ENCODE measurements at places on chromosomes 2 and 18.

DNA sequence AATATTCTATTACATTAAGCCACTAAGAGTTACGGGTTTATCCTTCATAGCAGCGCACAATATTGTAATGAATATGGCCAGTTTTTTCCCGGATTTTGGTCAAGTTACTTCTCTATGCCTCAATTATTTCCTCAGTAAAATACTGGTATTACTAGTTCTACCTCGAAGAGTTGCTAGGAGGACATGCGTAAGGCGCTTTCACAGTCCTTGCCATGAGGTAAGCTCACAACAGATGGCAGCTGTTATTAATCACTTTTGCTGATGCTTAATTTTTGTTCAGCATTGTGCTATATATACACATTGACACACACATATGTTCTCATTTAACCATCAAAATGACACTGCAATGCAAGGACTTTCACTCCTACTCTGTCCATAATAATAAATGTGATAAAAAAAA lies 101.5 kb downstream of the SCG2 start:
- no peak for DNase-seq

DNA sequence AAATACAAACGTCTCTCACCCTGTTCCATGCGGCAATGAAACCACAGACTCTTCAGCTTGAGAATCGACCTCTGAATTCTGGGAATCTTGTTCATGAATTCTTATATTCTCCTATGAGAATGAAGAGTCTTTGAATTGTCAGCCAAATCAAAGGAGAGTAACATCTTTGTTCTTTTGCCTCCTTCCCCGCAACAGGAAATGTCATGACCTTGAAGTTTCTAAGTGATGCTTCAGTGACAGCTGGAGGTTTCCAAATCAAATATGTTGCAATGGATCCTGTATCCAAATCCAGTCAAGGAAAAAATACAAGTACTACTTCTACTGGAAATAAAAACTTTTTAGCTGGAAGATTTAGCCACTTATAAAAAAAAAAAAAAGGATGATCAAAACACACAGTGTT lies 21.8 kb downstream of the TNFAIP6 start:
- no peak for DNase-seq

GRCh38 chr2:239775623-239776435 lies 249.3 kb downstream of the NDUFA10 start:
- DNase-seq, result no peak

DNA sequence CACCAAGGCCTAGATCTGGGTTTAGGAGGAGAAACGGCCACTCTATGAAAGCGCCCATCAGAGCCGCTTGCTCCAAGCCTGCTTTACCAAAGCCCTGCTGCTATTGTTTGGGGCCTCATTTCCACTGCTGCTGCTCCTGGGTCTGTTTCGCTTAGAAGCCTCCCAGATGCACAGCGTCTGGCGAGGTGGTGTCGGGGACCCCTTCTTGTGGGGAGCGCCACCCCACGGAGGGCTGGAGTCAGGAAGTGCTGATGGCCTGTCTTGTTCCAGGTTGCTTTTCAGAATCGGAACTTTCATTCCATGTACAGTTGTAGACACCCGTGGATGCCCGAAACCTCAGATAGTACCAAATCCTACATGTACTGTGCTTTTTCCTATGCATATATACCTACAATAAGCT lies 204.9 kb upstream of the TWIST2 start:
- DNase-seq, result no peak

GRCh38 chr2:149747456-149747855 lies 159.9 kb upstream of the MMADHC start:
- no peak for DNase-seq

DNA sequence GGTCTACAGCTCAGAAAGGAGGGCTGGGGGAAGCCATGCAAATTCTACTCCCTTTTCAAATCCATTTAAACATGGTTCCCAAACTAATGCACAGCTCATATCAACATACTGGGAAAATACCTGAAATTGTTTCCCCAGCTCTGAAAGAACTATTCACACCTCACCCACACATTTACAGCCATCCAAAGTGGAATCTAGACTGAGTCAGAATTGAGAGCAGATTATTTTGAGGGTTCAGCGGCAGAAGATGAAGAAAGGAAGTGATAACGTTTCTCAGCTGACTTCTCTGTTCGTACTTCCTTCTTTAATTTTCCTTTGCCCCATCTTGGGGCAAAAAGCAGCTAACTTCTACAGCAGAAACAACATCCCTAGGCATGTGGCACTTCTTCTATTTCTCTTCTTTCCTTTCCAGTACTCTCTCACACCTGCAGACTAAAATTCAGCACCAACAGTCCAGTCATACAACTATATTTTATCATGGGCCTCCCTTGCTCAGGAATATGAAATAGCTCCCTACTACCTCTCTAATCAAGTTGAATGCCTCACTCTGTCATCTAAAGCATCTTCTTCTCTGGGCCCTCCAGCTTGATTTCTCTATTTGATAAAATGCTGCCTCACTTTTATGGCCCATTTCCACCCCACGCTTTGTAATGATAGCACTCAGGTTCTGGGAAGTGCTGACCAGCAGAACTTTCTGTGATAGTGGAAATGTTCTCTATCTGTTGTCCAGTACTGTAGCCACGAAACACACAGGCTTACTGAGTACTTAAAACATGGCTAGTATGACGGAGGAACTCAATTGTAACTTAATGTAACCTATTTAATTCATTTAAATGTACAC lies 35.9 kb downstream of the ARHGAP25 start:
- no peak for DNase-seq

- no peak for DNase-seq
Measured at GRCh38 chr2:181348107-181348837, 108.9 kb upstream of the ITGA4 start.

DNA sequence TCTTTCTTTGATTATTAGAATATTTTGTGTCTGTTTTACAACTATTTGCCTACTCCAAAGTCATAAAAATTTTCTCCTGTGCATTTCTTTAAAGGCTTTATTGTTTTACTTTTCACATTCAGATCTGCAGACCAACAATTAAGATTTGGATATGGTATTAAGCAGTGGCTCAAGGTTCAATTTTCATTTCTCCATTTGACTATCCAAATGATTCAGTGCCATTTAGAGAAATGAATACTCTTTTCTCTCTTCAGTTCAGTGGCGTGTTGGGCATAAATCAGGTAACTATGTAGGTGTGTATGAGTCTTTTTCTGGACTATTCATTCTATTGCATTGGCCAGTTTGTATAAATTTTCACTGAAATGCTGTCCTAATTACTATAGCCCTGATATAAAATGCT lies 57.3 kb upstream of the IL1R1 start:
- DNase-seq, result no peak

- peak; percentile 18 for DNase-seq
Measured at GRCh38 chr2:119739580-119740255, 20.0 kb upstream of the PTPN4 start.

- no peak for DNase-seq
Measured at GRCh38 chr2:196931555-196931954, 5.0 kb upstream of the PGAP1 start.

- DNase-seq, result peak; percentile 51
Measured at GRCh38 chr2:213932-214693, 49.7 kb downstream of the SH3YL1 start.

GRCh38 chr2:215780907-215781685 lies 232.3 kb downstream of the MREG start:
- no peak for DNase-seq

- no peak for DNase-seq
Measured at GRCh38 chr2:7847321-7847720, 834.5 kb upstream of the ID2 start.

- DNase-seq, result no peak
Measured at GRCh38 chr2:148957023-148957422, 81.5 kb upstream of the LYPD6B start.

- DNase-seq, result peak; percentile 21
Measured at GRCh38 chr2:207143215-207144172, 22.3 kb downstream of the KLF7 start.

DNA sequence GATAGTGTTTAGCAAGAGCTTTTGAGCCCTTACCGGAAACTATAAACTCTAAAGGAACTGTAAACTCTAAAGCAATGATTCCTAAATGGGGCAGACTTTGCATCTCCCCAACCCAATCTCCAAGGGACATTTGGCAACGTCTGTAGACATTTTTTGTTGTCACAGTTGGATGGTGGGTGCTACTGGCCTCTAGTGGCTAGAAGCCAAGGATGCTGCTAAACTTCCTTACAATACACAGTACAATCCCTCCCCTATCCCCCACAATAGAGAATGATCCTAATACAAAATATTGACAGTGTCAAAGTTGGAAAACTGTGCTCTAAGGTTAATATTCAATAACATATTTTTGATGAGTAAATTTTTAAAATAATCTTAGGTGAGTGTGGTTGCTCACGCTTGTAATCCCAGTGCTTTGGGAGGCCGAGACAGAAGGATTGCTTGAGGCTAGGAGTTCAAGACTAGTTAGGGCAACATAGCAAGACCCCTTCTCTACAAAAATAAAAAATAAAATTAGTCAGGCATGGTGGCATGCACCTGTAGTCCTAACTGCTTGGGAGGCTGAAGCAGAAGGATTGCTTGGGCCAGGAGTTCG lies 66.7 kb downstream of the PTPN4 start:
- DNase-seq, result no peak

GRCh38 chr2:191889931-191890330 lies 43.0 kb upstream of the CAVIN2 start:
- DNase-seq, result no peak

GRCh38 chr18:74395648-74396154 lies 61.4 kb downstream of the DIPK1C start:
- no peak for DNase-seq

DNA sequence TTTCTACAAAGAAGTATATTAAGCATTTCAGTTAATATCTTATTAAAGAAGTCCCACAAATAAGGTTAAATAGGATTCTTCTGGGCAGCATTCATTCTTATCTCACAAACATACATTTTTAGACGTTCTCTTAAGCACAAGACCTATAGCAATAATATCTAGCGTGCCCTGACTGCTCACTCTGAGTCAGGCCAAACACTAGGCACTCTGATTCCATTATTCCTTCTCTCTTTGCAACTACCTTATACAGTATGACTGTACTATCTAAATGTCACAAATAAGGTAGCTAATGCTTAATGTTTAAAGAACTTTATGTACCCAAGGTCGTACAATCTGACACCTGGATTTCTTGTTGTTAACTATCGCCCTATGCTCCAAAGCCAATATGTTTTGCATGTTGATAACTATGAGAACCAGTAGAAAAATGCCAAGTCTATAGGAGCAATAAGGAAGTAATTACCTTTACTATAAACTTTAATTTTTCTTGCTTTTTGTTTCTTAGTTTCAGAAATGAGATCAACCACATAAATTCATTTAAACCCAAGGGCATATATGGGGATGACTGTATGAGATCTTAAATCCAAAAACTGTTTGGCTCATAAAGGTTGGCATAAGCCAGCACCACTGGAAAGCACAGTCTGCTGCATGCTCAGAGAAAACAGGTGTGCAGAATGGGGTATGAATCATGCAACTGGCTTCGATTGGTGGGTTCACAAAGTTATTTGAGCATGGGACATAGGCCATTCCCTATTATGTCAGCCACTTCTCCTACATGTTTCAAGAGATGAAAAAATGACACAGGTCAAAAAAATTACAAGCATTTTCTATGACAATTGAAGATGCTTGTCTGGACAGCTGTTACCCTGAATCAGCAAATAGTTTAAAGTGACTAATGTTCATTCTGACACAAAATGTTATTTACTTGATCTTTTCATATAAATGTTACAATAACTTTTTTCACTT lies 352.0 kb downstream of the IRS1 start:
- DNase-seq, result no peak

DNA sequence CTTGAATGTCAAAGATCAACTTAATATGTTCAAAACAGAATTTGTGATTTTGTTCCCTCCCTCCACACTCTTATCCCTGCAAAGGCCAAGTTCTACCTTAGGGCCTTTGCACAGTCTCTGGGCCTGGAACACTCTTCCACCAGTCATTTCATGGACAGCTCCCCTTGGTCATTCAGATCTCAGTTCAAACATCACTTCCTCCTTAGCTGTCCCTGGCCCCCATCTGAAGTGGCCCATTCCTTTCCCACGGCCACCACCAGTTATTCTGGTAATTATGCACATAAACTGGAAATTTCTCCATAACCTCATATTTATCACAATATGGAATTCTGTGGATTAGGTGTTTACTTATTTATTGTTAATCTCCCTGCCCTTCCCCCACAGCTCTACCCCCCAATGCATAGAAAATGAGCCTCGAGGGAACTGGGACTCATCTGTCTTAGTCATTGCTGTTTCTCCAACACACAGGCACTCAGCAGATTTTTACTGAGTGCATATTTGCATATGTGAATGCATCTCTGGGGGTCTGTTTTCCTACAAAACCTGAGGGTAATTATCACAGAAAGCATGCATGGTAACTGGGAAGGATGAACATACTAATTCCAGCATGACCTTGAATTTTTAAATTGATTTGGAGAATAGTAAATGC lies 35.5 kb upstream of the SPTBN1 start:
- no peak for DNase-seq

DNA sequence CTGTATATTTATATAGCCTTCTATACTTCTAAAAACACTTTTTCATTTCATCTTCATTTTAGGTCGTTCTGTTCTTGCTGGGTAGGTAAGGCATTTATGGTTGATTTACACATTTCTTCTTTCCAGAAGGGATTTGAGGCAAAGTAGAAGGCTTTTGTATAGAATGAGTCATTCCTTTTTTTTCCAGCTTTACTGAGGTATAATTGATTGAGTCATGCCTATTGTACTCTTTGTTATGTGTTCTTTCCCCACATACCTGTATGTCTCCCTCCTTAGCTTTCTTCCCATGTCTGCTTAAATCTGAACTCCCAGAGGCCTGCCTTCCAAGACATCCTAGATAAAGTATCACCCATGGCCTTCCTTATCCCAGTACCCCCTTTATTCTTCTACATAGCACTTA lies 4.8 kb upstream of the CDC42EP3 start:
- no peak for DNase-seq

DNA sequence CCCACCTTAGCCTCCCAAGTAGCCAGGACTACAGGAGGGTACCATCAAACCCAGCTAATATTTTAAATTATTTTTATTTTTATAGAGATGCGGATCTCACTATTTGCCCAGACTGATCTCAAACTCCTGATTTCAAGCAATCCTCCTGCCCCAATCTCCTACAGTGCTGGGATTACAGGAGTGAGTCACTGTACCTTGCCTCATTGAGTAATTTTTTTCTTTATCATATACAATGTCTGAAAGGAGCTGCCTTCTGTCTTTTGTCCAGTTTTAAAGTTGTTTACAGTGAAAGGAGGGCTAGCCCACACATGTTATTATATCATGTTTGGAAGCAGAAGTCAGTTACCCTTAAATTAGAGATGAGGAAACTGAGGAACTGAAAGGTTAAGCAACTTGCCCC lies 32.5 kb downstream of the PRKRA start:
- DNase-seq, result no peak

GRCh38 chr2:33484042-33484621 lies 7.7 kb downstream of the RASGRP3 start:
- DNase-seq, result no peak

GRCh38 chr2:197708331-197708730 lies 3.2 kb downstream of the MARS2 start:
- DNase-seq, result no peak

- no peak for DNase-seq
Measured at GRCh38 chr18:55243857-55244256, 284.6 kb upstream of the CCDC68 start.
